ENCODE measurements at places on chromosomes 2 and 18.

- no peak for DNase-seq
Measured at GRCh38 chr2:76450024-76450475, 739.3 kb upstream of the GCFC2 start.

- DNase-seq: no peak
Measured at GRCh38 chr2:210388148-210388547, 73.2 kb upstream of the MYL1 start.

DNA sequence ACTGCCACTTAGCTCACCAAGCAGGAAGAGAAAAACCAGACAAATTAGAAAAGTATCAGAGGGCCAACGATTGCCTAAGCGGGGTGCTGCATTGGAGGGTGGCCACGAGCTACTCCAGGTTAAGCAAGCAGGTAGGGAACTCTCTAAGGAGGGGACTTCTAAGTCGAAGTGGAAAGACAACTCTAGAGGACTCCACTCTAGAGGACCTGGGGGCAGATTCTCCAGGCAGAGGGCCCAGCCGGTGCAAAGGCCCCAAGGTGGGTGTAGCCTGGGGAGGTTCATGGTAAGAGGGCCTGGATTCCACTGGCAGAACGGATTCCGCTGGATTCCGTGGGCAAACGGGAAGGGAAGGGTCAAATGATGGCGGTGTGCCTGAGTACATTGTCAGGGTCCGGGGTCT lies 12.7 kb downstream of the FBLN7 start:
- DNase-seq: no peak

DNA sequence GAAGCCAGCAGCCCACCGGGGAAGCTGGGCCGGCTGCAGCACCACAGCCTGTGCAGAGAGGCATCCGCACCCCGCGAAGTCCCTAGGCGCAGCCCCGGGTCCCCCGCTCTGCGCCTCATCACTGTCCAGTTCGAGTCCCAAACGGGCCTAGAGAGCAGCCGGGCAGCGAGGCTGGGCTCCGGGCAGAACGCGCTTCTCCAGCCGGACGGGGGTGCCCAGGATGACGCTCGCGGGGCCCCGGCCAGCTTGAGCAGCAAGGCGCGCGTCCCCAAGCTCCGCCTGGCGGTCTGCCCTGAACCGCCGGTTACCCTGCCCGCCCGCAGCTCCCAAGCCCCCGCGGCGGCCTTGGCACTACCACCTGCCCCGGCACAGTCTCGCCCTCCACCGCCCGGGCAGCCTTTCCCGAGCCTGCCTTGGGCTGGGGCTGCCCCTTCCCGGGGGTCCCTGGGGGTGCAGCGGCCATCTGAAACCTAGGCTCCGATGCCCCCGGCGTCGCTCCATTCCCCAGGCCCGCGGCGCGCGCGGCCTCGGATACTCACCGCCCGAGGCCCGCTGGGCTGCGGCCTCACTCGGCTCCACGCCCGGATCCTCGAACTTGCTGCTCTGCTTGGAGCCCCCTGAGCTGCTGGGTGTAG lies 591 bp downstream of the SLC16A14 start:
- peak; percentile 28 for DNase-seq

GRCh38 chr2:84483320-84483719 lies 24.2 kb upstream of the SUCLG1 start:
- no peak for DNase-seq

GRCh38 chr2:221802089-221802488 lies 230.0 kb upstream of the EPHA4 start:
- no peak for DNase-seq

DNA sequence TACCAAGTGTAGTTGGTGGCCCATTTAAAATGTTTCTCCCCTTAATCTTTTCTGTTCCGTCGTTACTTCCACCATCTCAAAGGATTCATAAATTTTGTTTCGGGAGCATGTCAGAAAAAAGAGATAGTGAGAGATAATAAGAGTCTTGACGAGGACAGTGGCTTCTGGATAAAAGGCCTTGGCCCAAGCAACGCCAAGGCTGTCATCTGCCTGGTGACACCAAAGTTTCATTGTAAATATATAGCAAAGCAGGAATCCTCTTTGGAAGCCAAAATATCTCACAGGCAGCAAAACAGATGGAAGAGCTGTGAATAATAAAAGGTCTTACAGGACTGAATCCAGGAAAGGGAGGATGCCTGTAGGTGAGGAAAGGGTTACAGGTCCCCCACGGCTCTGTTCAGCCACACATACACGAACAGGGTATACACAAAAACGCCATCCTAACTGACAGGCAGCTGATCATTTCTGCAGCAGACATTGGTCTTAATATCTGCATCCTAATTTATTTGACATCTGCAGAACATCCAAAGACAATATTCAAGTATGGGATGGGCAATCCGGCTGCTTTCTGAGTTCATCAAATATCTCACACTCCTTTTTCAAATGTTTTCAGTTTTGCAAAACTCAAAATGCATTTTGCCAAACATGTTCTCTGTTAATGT lies 382.8 kb downstream of the OSR1 start:
- no peak for DNase-seq

- no peak for DNase-seq
Measured at GRCh38 chr2:135552887-135553286, 21.6 kb downstream of the R3HDM1 start.

GRCh38 chr2:182050333-182051135 lies 64.9 kb downstream of the PPP1R1C start:
- no peak for DNase-seq

DNA sequence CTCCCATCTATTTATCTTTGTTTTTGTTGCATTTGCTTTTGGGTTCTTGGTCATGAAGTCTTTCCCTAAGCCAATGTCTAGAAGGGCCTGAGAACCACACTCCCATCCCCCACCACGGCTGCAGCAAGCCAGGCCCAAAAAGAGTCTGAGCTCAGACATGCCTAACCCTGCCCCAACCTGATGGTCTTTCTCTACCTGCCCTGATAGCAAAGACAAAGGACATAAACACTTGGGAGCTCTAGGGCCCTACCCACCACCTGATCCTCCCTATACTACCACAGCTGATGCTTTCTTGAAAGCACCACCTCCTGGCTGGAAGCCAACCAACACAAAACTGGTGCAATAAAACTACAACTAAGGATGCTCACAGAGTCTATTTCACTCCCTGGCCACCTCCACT lies 233.4 kb downstream of the WDR7 start:
- DNase-seq: no peak

- DNase-seq: no peak
Measured at GRCh38 chr2:202426751-202427150, 50.6 kb downstream of the BMPR2 start.

GRCh38 chr18:62828091-62828640 lies 112.8 kb downstream of the PHLPP1 start:
- no peak for DNase-seq

- peak; percentile 39 for DNase-seq
Measured at GRCh38 chr2:233418761-233419546, 64.7 kb downstream of the DGKD start.

DNA sequence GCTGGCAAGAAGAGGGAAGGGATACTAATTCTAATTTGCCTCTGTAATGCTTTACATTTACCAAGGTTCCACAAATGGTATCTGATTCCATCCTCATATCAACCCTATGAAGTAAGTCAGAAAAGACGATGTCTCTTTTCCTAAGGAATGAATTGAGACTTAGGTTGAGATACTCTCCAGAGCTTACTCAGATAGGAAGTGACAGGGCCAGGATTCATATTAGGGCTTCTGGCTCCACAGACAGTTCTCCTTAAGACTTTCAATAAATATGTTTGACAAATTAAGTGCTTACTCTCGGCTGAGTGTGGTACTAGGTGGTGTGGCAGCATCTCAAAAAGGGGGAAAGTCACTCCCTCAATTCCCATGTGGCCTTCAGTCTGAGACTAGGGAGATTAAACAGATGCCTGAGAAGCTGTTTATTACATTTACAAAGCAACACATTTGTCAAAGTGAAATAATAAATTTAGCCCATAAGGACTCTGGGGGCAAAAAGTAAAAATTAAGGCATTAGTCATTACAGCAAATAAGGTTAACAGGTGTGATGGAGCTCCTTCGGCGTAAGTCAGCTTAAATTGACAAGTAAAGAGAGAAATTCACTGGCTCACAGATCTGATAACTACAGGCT lies 14.2 kb downstream of the CDK15 start:
- no peak for DNase-seq

DNA sequence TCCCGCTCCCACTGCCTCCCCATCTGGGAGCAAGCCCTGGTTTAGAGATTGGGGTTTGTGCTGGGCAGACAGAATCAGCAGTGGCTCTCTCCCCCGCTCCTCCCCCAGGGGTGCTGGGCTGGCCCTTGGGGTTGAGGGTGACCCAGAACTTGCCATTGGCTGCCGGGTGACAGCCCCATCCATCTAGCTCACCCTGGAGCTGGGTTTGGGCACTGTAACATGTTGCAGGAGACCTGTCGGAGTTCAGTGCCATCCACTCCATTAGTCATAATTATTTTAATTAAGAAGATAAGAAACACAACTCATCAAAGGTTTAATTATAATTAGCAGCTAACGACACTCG lies 111.4 kb upstream of the OTOS start:
- DNase-seq: no peak

DNA sequence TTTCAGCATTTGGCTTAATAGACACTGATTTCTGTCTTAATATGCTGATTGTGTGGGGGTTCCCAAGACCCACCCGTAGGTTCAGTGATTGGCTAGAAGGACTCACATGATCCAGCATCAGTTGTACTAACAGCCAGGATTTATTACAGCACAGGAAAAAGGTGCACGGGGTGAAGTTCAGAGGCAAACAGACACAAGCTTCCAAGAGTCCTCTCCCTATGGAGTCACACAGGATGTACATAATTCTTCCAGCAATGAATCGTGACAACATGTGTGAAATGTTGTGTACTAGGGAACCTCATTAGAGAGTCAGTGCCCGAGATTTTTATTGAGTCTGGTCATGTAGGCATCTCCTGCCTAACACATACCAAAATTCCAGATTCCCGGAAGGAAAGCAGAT lies 52.8 kb downstream of the GALNT1 start:
- DNase-seq: no peak

DNA sequence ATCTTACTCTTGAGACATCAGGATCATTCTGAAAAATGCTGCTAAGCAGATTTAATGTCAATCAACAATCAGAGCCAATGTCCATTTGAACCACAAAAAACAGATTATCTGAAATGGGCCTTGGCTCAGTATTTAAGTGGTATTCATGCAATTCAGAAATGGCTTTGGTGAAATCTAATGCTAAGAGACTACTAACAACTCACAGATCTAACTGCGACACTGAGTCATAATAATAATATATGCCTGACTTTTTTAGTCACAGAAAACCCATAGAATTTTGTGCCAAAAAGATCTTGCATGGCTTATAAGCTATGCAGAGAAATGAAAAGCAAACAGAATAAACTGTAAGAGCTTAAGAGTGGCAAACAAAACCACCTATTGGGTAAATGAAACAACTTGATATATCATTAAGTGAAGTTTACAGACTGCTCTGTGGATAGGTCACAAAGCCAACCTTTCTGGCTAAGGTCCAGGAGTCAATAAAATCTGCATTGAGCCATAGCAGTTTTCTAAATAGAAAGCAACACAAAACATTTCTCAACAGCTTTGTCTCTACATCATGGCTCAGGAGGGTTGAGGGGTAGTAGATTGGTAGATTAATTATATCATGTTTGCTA lies 234.3 kb downstream of the LRATD1 start:
- no peak for DNase-seq

- no peak for DNase-seq
Measured at GRCh38 chr2:234843411-234843810, 108.4 kb upstream of the SH3BP4 start.

- DNase-seq: no peak
Measured at GRCh38 chr2:217795706-217796465, 206.9 kb downstream of the TNS1 start.

- DNase-seq: no peak
Measured at GRCh38 chr2:96506016-96506906, 1.1 kb upstream of the NEURL3 start.

GRCh38 chr18:27636576-27637085 lies 451.5 kb upstream of the CHST9 start:
- DNase-seq: no peak

- no peak for DNase-seq
Measured at GRCh38 chr2:204869132-204869823, 324.0 kb downstream of the PARD3B start.

DNA sequence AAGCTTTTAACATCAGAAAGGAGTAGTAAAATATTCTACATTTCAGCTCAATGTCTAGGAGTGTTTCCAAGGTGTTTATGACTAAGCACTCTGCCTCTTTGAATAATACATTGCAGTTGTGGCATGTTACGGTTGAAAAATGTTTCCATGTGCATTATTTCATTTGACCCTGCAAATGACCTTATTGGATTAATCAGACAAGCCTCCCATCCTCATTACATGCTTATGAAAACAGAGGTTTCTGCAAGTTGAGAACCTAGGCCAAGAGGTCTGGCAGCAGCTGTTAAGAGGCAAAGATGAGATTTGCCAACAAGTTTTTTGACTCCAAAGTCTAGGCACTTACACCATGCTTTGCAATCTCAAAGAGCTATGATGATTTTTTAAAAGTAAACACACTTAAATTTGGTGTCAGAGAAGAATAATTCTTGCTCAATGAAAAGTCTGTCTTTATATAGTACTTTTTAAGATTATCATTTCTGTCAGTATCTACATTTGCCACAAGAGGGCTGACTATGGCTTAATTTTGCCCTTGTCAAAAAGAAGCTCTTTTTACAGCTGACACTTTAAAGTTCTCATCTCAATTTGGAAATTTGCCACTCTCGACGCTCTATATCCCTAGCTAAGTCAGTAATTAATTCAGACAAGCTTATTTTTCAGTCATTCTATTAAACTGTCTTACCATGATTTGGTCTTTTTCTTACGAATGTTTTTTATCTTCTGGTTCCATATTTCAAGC lies 260.6 kb downstream of the PAX3 start:
- DNase-seq: peak; percentile 20

GRCh38 chr2:10504994-10505820 lies 57.1 kb upstream of the ODC1 start:
- no peak for DNase-seq

- DNase-seq: no peak
Measured at GRCh38 chr2:210568108-210568507, 11.7 kb downstream of the CPS1 start.

GRCh38 chr2:23762141-23762540 lies 164.8 kb downstream of the ATAD2B start:
- DNase-seq: no peak

GRCh38 chr2:54423213-54423612 lies 32.9 kb upstream of the SPTBN1 start:
- no peak for DNase-seq

DNA sequence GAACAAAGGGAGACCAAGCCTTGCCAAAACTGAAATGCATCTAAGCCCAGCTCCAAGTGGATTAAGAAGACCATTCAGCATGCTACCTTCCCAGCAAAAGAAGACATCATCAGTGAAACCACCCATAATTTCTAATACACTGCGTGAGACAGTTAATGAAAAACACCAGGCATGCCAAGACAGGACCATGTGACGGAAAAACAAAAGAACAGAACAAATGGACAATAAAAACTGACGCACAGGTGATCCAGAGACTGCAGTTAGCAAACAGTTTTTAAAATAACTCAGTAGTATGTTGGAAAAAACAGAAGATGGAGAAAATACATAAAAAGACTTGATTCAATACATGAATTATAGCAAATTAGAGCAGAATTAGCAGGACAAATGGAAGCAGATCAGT lies 15.3 kb downstream of the FAM168B start:
- DNase-seq: no peak

- no peak for DNase-seq
Measured at GRCh38 chr2:16685340-16685715, 19.7 kb upstream of the CYRIA start.

- DNase-seq: no peak
Measured at GRCh38 chr2:235812185-235812665, 318.4 kb downstream of the AGAP1 start.

GRCh38 chr2:19576411-19576810 lies 218.0 kb upstream of the OSR1 start:
- DNase-seq: peak; percentile 58

- DNase-seq: no peak
Measured at GRCh38 chr2:122737429-122738077, 982.1 kb downstream of the TSN start.
